ENCODE measurements at places on chromosomes 12 and 14. TPM values are rescaled to one million over a fixed set of nuclear protein-coding genes. Genes with fewer than 3 reads are reported as not detected.

GRCh38 chr14:98512501-98513251 is 759.3 kb downstream of the BCL11B start:
- no peak for DNase-seq

Gene DPF3
- total RNA-seq = not detected

Gene TEX52
- total RNA-seq = not detected

Gene ABCD2
- not detected for total RNA-seq

Gene NRXN3
- 7.0 TPM for total RNA-seq

Gene DENND5B
- total RNA-seq = 18.9 TPM

DNA sequence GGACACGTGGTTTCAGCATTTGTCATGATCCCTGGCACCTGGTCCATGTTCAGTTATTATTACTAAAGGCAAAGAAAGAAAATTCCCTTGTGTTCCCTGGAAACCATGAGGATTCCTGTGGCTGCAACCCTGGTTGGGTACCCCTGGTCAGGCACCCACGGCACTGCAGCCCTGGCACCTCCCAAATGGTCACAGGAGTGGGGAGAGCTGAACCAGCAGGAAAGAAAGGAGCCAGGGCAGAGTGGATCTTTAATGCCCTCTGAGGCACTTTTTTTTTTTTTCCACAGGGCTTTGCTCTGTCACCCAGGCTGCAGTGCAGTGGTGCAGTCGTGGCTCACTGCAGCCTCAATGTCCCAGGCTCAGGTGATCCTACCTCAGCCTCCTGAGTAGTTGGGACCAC is 17.5 kb downstream of the CINP start:
- no peak for DNase-seq

Gene GPHB5
- total RNA-seq = not detected

DNA sequence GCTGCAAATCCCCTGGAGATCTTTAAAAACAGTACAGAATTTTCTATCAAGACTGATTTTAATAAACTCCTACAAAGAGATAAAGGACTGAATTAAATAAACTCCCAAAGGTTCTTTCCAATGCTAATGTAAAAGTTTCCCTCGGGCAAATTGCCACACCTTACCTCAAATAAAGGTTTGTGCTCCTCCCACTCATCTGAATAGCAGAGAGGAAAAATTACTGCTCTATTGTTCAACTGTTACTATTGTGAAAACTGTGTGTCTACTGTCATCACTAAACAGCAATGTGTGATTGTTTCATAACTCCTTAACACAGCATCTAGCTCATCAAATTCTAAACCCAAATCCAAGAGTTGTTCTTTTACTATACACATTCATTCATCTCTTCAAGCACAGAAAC is 3.2 kb downstream of the SPTLC2 start:
- DNase-seq = no peak

GRCh38 chr14:26841920-26842741 is 244.3 kb upstream of the NOVA1 start:
- peak; percentile 81 for DNase-seq

DNA sequence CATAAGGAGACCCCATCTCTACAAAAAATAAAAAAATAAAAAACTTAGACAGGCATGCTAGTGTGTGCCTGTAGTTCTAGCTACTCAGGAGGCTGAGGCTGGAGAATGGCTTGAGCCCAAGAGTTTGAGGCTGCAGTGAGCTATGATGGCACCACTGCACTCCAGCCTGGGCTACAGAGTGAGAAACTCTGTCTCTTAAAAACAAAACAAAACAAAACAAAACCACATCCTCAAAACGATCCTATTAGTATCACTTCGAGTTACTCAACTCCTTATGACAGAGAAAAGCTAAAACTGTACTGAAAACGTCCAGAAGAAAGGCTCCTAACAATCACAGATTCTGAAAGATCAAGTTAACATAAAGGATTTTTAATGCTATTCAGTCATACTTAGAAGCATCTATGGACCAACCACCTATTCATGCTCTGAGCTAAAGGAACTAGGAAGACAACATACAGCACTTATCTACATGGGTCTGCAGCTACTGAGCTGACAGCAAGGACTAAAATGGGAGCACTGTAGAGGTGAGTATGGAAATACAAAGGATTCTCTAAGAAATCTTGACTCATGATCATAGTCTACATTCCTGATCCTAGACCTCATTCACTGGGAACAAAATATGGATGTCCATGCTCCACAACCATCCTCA is 75.3 kb upstream of the DUSP6 start:
- DNase-seq = no peak

- no peak for DNase-seq
These were observed 976 bp downstream of the THAP2 start for GRCh38 chr12:71665090-71665463.

- DNase-seq = no peak
These were observed 748.8 kb downstream of the C12orf50 start for GRCh38 chr12:87280356-87280755.

Gene FAM177A1
- 101 TPM for total RNA-seq

Gene PRIMA1
- total RNA-seq = 0.02 TPM

DNA sequence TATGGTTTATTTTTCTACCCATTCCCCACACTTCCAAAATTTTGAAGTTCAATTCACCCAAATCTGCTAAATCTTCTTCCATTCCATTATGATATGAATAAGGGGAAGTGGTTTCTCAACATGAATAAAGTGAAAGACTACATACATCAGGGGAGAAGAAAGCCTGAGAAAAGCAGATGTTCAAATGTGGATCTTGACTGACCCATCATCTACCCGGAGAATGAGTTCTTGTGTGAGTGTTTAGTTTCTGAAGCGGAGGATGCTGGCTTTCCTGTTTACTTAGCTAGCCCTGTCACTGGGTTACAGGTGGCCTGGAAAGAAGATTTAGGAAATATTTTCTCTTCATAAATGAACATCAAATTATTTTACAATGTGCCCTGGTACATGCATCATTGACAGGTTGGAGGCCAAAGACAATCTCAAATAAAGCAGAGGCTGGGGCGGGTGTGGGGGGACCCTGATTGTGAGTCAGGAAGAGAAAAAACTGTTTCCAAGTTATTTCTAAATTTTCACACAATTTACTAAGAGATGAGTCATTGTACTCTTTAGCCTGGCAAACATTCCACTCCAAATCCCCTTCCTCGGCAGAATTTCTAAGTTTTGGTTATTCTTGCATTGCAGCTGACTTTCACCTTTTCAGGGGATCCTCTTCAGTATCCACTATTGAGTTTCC is 135.6 kb downstream of the SLC25A21 start:
- DNase-seq = no peak

Gene TEX22
- 0.50 TPM for total RNA-seq

GRCh38 chr14:104286496-104286895 is 148.1 kb downstream of the KIF26A start:
- DNase-seq = no peak

DNA sequence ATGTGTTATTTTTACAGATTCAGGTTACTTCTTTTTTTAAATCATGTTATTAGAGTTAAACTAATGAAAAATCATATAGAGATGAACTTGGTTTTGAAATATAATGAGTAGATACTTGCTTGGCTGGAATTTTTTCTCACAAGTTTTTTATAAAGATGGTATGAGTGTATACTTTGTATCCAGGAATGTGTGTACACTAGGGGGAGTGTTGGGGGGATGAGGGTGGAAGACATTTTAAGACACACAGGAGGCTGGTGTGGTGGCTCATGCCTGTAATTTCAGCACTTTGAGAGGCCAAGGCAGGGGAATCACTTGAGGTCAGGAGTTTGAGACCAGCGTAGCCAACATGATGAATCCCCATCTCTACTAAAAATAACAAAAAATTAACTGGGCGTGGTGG is 23.2 kb downstream of the PPM1A start:
- DNase-seq = no peak

DNA sequence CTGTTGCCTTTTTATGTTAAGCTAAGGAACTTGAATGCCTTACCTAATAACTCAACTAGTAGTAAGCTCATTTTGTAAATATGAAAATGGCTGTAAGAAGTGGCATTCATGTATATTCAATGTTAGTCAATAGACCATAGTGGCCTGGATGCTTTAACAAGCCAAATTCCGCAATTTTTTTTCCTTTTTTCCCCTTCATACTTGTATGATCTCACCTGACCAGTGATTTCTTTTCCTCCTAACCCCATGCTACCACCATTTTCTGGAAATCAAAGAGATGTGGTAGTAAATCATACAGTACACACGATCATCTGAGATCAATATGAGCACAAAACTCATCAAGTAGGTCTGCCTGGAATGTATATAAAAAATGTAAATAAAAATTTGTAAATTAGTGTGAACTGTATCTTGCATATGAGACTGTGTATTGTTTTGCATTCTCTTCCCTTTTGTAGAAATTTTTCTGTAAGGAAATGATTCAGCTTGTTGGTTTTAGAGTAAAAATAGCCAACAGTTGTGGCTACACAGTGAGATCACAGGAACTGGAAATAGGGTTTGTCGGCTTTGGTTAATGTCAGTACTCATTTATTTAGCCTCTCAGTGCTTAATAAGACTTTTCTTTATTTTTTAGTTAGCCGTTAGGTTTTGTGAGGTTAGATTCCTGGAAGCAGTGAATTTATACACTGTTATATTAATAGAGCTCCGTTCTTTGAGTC is 62.5 kb downstream of the ETNK1 start:
- no peak for DNase-seq

GRCh38 chr14:69077841-69078240 is 75.1 kb downstream of the DCAF5 start:
- no peak for DNase-seq

DNA sequence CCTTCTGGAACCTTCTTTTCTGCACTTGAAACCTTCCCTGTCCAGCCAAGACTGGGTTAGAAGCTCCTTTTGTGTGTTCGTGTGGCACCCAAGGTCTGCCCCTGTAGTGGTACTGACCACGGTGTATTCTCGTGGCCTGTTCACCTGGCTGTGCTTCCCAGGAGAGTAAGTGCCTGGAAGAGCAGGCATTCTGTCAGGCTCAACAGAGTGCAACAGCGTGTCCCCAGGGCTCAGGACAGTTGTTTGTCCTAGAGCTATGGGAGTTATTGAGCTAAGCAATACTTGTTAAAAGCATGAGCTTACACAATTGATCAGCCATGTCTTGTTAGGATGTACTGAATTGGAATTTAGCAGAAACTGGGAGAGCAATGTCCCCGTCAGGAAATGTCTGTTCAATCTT is 12.9 kb upstream of the SLC38A2 start:
- peak; percentile 30 for DNase-seq

Gene KRT75
- total RNA-seq = not detected

Gene SCNN1A
- 0.29 TPM for total RNA-seq

- peak; percentile 96 for DNase-seq
These were observed at the start of gene ATF7IP for GRCh38 chr12:14365294-14366208. Gene ATF7IP, plus strand, starts transcription at chr12:14365682. Its CDS starts 58,234 bp downstream, at chr12:14423916.

Gene EPYC
- total RNA-seq = not detected

Gene ALDH2
- total RNA-seq = 14.9 TPM

DNA sequence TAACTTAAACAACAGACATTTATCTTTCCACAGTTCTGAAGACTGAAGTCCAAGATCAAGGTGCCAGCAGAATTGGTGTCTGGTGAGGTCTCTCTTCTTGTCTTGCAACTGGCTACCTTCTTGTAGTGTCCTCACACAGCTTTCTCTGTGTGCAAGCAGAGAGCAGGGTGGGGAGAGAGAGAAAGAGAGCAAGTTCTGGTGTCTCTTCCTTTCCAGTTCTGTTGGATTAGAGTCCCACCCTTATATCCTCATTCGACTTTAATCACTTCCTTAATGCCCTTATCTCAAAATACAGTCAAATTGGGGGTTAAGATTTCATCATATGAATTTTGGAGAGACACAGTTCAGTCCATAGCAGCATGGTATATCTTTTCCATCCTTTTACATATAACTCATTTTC is 40.8 kb downstream of the DYRK2 start:
- no peak for DNase-seq

DNA sequence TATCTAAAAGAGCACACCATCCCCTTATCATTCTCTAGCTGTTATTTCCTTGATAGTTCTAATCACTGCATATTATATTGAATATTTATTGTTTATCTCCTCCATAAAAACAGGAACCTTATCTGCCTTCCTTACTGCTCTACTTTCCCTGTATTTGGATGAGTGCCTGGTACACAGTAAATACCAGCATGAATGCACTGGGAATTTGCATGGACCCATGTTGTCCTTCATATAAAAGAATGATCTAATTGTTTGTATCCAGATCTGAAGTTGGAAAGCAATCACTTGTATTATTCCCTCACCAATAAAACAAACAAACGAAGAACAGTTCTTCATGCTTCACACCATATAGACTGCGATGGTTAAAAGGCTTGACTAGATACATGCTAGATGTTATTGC is 15.3 kb upstream of the CNOT2 start:
- no peak for DNase-seq

- DNase-seq = no peak
These were observed 448.5 kb downstream of the PDZRN4 start for GRCh38 chr12:41636653-41637052.

GRCh38 chr14:70188659-70189455 is at the start of gene SLC8A3:
Gene SLC8A3, minus strand, starts transcription at chr14:70188951. Its CDS starts 20,529 bp downstream, at chr14:70168422.
- peak; percentile 5 for DNase-seq

Gene TBK1
- 61.1 TPM for total RNA-seq

DNA sequence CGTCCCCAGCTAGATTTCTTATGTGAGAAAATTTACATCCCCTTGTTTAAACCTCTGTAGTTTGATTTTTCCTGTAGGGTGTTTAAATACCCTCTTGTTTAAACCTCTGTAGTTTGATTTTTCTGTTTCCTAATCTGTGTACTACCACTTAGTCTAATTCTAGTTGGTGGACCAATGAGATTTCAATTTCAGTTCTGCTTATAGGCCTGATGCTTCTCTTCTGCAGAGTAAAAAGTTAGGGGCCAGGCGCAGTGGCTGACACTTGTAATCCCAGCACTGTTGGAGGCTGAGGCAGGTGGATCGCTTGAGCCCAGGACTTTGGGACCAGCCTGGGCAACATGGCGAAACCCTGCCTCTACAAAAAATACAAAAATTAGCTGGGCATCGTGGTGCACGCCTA is 11.5 kb downstream of the UBC start:
- no peak for DNase-seq

- no peak for DNase-seq
These were observed 72.3 kb upstream of the TMEM263 start for GRCh38 chr12:106883426-106883825.

DNA sequence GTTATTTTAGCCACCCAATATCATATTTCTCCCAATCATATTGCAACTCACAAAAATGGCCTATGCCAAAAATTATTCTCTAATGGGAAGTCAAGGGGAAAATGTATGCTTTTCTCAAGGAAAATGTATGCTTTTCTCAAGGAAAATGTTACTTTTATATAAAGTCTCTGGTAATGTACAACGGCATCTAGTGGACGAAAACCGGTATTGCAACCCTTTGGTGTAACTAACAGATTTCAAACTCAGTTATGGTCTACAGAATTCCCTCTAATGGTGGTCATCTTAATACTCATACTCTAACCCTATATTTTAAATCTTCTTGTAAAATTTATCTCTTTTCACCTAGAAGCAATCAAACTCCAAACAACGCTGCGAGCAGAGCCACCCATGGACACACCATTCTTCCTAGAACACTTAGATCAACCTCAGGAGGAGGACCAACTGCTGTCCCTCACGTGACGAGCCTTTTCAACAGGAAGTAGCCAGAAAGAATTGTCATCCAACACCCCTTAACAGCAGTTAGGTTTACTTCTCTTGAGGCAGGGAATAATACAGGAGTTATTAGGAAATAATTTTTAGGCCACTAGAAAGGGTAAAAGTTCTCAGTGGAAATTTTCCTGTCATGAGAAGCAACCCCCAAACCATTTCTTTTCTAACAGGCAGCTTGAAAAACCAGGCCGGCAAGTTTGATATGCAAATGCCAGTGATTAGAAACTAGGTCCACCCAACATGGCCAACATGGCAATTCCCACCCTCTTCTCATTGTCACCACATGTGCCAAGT is 20.1 kb downstream of the APOBEC1 start:
- DNase-seq = peak; percentile 26
